ENCODE measurements at places on chromosomes 13 and 19.

- DNase-seq: no peak
Observed at GRCh38 chr13:28340272-28340793, 154.6 kb downstream of the FLT1 start.

- no peak for DNase-seq
Observed at GRCh38 chr13:28622286-28622685, 36.6 kb upstream of the POMP start.

GRCh38 chr13:23579072-23579895 lies 9.1 kb downstream of the TNFRSF19 start:
- DNase-seq: peak; percentile 92

DNA sequence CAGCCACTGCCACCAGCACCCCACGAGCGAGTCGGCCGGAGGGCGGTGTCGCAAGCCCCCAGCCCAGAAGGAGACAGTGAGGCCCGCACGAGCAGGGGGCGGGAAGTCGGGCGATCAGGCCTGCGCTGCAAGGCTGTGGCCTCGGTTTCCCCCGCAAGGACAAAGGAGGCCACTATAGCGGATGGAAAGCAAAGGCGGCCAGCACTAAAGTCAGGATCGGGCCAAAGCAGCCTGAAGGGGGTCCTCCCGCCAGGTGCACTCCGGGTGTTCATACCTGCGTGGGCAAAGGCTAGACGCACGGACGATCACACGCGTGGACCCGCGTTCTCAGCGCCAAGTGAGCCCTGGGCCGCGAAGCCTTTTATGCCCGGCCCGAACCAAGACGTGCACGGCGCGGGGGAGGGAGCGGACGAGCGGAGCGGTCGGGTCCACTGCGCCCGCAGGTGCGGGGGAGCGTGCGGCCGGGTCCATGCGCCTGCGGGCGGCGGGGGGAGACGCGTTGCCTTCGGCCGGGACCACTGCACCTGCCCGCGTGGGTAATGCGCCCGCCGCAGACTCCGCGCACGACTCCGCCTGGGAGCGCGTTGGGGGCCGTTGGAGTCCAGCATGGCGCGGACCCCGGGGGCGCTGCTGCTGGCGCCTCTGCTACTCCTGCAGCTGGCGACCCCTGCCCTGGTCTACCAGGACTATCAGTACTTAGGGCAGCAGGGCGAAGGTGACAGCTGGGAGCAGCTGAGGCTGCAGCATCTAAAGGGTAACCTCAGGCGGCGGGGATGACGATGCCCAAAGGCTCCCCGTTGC lies at the start of the genes PRDX2 and THSD8:
PRDX2 (minus strand) TSS at position 335 of the 801 bp plus-strand sequence. CDS start 539 bp downstream, outside the sequence.
THSD8 (plus strand) TSS at position 604 of the 801 bp plus-strand sequence; CDS start at position 607, 3 bp downstream.
- peak; percentile 84 for DNase-seq

- DNase-seq: peak; percentile 5
Observed at GRCh38 chr13:32851083-32852069, 164.8 kb upstream of the KL start.

DNA sequence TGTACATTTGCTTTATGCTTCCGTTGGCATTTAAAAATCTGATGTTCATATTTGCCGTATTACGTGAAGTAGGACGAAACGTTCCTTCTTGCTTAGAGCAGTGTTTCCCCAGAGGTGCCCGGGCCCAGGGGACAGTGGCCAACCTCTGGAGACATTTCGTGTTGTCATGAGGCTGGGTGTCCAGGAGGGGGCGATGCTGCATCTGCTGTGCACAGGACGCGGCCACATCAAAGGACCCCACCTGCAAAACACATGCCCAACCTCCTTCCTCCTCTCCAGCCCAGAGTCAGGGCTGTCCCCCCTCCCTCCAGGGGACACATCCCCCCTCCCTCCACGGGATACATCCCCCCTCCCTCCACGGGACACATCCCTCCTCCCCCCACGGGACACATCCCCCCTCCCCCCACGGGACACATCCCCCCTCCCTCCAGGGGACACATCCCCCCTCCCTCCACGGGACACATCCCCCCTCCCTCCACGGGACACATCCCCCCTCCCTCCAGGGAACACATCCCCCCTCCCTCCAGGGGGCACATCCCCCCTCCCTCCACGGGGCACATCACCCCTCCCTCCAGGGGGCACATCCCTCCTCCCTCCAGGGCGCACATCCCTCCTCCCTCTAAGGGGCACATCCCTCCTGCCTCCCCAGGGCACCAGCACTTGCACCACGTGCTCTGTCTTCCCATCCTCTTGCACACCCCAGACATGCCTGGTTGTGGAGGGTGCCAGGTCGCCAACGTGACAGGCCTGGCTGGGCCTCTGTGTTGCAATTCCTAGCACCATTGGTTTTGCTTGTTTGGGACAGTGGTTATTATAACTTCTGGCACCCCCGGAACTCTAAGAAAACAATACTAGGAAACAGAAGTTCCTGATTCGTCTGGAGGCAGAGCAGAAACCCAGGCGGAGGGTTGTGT lies 46.7 kb downstream of the GAS6 start:
- DNase-seq: peak; percentile 94

GRCh38 chr19:12921047-12921446 lies 2.0 kb upstream of the SYCE2 start:
- no peak for DNase-seq

DNA sequence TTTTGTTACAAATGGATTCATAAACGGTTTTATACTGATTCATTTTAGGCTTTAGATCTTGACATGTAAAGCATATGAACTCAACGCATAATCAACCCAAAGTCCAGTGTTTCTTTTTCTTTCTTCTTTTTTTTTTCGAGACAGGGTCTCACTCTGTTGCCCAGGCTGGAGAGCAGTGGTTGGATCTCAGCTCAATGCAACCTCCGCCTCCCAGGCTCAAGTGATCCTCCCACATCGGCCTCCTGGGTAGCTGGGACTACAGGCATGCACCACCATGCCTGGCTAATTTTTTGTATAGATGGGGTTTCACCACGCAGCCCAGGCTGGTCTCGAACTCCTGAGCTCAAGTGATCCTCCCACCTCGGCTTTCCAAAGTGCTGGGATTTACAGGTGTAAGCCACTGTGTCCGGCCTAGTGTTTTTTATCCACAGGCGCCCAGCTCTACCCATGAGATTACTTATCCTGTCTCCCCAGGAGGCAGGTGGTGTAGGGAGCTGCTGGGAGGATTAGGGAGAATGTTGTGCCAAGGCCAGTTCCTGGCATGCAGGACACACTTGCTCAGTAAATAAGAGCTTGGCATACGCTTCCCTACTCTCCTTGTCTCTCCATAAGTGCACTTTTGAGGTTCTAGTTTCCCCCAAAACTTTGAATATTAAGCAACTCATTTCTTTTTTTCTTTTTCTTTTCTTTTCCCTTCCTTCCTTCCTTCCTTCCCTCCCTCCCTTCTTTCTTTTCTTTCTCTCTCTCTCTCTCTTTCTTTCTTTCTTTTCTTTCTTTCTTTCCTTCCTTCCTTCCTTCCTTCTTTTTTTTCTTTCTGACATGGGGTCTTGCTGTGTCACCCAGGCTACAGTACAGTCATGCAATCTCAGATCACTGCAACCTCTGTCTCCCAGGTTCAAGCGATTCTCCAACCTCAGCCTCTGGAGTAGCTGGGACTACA lies 4.8 kb upstream of the CEBPA start:
- no peak for DNase-seq

DNA sequence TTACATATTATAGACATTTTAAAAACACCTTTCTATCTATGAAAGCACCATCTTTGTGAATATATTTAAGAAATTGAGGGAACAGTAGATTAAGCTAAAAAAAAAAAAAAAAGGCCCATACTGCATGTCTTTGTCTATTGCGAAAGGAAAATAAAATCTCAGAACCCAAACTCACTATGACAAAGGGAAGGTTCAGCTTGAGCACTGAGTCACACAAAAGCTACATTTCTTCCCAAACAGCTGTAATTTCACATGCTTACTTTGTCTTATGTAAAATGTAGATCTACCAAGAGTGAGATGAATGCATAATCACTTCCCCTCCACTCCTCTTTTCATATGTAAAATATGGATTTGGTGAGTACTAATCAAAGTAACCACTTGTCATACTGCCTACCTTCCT lies 640.1 kb upstream of the KLF12 start:
- DNase-seq: no peak

DNA sequence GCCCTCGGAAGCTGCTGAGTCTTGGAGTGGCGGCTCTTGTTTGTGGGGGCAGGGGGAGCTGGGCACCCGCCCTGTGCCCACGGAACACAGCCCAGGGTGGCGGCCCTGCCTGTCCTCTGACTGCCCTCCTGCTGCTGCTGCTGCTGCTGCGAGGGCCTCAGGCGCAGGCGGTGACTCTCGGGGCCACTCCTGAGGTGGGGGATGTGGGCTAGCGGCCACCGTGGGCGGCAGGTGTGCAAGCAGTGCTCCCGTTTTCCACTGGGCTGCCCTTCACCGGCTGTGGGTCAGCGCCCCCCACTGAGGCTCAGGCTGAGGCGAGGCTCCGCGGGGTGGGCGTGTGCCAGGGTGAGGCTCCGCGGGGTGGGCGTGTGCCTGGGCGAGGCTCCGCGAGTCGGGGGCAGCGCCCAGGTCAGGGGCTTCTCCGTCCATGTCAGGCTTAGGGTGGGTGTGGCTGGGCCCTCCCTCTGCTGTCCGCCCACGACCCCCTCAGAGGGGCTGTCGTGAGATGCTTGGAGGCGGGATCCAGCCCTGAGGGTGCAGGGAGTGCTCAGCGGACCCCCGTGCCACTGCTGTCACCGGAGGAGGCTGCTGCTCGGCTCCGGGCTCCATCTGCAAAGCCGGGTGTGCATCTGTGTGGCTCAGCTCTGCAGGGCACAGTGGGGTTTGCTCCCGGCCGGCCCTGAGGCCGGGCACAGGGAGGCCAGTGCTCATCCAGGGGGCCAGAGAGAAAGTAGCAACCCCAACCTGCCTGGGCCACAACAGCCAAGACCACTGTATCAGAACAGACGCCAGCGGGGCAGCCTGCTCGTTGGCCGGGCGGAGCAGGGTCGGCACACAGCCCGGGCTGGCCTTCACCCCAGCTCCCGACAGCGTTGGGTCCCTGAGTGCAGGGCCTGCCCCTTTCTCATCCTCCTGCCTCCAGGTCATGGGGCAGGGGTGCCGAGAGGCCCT lies 14.5 kb downstream of the CSNK1G2 start:
- no peak for DNase-seq

GRCh38 chr13:27151798-27152599 lies 19.6 kb downstream of the USP12 start:
- DNase-seq: no peak

- DNase-seq: no peak
Observed at GRCh38 chr19:17841371-17841809, 6.4 kb downstream of the JAK3 start.

- no peak for DNase-seq
Observed at GRCh38 chr13:20778311-20778710, 4.5 kb upstream of the EEF1AKMT1 start.

GRCh38 chr13:28338742-28339141 lies 156.2 kb downstream of the FLT1 start:
- no peak for DNase-seq

- DNase-seq: no peak
Observed at GRCh38 chr13:26956522-26957142, 196.0 kb upstream of the GPR12 start.

- DNase-seq: no peak
Observed at GRCh38 chr13:42113478-42113877, 65.0 kb downstream of the DGKH start.

GRCh38 chr19:6724631-6725492 lies 4.4 kb upstream of the C3 start:
- no peak for DNase-seq

GRCh38 chr13:37869756-37870488 lies at the start of gene TRPC4:
TSS of gene TRPC4 (minus strand) at chr13:37869772. CDS start at chr13:37783333, 86,439 bp downstream.
- no peak for DNase-seq

DNA sequence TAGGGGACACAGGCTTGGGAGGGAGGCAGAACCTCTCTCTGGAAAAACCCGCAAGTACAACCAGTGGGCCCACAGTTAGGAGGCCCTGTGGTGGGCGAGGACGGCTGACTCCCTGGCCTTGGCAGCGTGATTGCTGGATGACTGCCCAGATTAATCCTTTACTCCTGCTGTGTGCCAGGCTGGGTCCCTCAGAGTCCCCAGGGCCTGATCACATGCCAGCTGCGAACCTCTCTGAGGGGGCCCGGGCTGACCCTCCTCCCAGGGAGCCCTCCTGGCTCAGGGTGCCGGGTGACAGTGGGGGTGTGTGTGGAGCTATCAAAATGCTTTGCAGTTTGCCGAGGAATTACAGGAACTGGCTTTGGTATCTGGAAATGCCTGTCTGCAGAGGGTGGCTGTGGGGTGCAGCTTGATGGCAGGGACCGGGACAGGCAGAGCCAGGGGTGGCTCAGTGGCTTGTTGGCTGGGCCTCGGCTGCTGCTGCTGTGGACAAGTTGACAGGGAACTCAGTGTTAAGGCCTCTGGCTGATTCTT lies 48.9 kb downstream of the DNM2 start:
- no peak for DNase-seq

GRCh38 chr19:16394681-16395375 lies 70.2 kb downstream of the KLF2 start:
- DNase-seq: no peak

GRCh38 chr19:6491802-6492592 lies 10.1 kb downstream of the TUBB4A start:
- DNase-seq: no peak

GRCh38 chr13:106440866-106441265 lies 94.6 kb downstream of the EFNB2 start:
- no peak for DNase-seq

DNA sequence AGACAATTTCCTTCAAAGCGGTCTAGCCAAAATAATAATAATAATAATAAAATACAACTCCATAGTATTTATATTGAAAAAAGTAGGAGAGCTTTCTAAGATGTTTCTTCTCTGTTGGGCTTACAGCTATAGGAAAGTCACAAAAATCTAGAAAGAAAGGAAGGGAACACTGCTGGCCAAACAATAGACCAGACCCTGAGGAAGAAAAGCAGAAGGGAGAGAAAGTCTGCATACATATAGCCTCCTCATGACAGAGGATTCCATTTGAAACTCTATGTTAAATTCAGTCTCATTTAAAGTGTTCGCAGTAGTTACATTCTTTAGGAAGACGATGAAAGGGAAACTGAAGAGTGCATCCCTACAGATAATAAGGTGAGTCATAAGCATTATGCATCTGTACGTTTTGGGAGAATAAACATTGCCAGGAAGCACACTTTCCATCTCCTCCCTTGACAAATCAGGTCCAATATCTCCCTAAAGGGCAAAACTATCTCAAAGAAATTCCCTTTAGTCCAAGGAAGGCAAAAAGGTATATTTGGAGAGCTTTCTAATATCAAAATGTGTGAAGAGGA lies 86.5 kb downstream of the PCDH9 start:
- no peak for DNase-seq

- DNase-seq: peak; percentile 38
Observed at GRCh38 chr13:113584870-113585671, 518 bp downstream of the TFDP1 start.

- peak; percentile 37 for DNase-seq
Observed at GRCh38 chr13:114067886-114068651, 64.4 kb downstream of the RASA3 start.

- no peak for DNase-seq
Observed at GRCh38 chr13:75968103-75968838, 332.1 kb downstream of the LMO7 start.

- DNase-seq: peak; percentile 16
Observed at GRCh38 chr13:48569104-48569666, 36.3 kb upstream of the RCBTB2 start.

DNA sequence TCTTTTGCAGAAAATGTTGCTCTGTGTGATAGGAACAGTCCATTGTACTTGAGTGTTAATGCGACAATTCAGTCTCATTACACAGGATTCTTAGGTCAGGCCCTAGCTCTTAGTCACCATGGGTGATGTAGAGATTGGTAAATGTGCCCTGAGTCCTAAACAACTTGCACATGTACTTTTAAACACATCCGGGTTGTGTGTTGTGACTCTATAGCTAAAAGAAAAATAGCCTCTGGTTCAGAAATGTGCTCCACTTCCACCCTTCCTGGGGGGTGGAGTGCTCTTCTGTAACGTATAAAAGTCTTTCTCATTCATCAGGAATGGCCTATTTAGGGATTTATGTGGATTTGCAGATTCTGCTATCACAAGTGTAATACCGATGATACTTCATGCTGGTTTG lies 5.2 kb downstream of the SPATA13 start:
- DNase-seq: no peak

Measured in activated CD8-positive, alpha-beta T cell treated with anti-CD3 and anti-CD28 coated beads, Interleukin-2, amount 10 ng/mL, durations not matched to agents 7 days and 5 days (primary cell).